Activated CD4-positive, alpha-beta T cell treated with anti-CD3 and anti-CD28 coated beads, Interleukin-2, amount 10 ng/mL, durations not matched to agents 7 days and 5 days (primary cell): ENCODE measurements at places on chromosomes 4 and X. TPM values are rescaled to one million over a fixed set of nuclear protein-coding genes. Genes with fewer than 3 reads are reported as not detected.

- no peak for DNase-seq
Observed at GRCh38 chr4:148064451-148064850, 332.6 kb downstream of the ARHGAP10 start.

DNA sequence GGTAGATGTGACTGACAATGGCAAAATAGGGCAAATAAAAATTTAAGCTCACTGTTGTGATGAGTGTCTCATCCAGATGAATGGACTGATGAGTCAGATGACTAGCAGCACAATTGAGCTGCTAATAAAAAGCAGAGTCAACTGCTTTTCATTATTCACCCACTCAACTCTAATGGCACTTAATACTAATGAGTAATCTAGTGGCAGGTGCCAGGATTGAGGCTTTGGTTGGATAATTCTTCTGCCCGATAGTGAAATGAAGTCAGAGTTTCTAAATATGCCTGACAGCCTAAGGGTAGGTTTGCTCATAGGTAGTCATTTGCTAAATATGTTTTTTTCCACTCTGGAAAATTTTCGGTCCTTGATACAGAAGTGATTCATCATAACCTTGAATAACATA is 10.4 kb downstream of the OGT start:
- no peak for DNase-seq

DNA sequence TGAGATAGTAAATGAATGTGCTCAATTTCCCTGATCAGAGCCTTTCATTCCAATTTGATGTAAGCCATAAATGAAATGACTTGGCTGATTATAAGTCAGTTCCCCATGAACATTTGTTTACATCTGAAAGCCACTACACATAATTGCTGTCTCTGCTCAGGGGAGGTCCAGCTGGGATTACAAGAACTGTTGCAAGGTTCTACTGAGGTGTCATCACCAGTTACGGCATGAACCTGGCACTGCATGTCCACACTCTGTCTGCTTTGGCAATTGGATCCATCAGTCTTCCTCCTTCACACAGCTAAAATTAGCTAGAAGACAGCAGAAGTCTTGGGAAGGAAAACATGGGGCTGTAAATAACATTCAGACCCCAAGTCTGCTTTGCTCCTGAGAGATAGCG is 12.8 kb upstream of the MBNL3 start:
- no peak for DNase-seq

DNA sequence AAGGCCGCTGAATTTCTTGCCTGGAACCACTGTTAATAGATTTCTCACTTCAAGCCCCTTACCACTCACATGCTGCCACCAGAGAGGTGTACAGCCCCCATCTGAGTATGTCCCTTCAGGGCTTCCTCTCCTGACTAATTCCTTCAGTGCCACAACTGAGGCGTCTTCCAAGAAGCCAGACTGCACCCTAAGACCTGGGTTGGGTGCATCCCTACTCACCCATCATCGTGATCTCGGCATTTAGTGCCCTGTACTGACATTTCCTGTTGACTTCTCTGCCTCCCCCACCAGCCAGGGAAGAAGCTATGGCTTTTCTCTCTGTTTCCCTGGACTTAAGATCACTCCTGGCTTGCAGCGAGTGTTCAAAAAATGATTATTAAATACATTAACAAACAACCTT is 40.4 kb upstream of the MAP3K15 start:
- no peak for DNase-seq

DNA sequence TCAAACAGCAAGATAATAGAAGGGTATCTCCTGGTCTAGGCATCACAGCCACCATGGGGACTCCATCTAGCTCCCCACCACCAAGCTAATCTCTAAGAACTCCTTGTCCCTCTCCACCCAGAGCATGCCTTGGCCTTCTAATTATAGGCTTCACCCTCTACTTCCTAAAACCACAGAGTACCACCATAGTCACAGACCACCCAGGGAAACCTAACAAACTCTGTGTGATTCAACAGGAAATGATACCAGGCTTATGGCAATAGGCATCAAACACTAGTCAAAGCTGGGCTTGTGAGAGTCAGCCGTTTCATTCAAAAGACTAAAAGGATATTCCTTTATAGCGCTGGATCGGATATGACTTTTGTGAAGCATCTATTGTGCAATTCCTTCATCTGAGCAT is 91.5 kb upstream of the NALF2 start:
- DNase-seq: no peak

- no peak for DNase-seq
Observed at GRCh38 chrX:22650691-22651090, 349.1 kb upstream of the DDX53 start.

DNA sequence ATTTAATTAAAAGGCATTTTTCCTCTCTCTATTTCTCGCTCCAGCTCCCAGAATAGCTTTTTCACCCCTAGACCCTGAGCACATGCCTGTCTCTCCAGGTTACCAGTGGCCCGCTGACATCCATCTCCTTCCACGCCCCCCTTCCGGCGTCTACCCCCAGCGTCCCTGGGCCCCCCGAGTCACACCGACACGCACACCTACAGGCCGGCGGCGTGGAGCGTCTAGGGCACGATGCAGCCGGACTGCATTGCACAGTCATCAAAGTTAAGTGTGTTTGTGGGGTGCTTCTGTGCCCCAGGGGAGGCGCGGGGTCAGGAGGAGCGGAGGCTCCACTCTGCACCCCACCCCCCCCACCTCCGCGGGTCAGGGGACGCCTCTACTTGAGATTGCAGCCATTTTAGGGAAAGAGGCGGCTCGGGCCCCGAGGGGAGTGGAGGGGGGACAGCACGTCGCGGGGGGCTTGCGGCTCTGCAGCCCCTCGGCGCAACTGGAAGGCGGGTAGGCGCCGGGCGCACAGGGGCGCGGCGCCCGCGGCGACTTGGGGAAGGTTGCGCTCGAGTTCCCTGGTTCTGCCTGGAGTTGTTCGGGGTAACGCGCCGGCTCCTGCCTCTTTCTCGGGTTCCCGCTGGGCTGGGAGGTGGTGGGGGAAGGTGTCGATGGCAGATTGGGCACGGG is 112.7 kb downstream of the DHX15 start:
- DNase-seq: no peak

DNA sequence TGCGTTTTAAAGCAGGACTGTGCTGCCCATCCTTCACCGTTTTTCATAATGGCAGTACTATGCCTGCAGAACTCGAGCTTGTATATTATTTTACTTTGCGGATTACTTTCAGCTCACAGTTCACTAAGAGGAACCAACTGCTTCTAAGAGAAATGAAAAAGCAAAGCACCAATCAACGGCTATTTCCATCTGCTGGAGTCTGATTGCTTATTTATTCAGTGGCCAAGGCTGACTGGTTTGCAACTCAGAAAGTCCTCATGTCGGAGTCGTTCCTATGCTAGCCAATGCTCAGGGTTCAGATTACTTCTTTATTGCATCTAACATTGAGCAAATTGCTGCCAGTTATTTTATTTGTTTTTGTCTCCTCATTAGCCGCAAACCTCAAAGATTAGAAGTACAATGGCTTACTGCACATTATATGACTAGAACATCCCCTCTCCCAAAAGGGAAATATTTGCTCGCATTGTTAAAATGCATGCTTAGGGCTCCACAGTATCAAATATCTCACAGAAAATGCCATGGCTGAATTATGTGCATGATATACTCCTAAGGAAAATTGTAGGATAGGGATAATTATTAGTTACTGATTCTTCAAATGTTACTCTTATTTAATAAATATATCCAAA is 1628.2 kb upstream of the ADGRL3 start:
- DNase-seq: no peak

DNA sequence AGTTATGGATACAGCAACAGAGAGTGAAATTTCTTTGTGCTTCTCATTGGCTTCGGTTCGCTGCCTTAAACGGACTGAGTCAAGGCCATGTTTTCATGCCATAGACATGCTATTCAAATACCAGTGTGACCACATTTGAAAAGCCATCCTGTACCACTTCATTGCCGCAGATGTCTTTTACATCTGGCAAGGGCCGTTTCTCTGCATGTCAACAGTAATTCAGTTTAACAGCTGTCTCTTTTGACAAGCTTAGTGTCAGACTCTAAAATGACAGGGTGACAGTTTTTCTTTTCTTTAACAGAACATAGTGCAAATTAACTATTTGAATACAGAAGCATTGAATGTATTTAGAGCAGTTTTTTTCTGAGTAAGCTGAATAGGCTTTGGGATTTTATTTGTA is 362.2 kb upstream of the POU3F4 start:
- no peak for DNase-seq

DNA sequence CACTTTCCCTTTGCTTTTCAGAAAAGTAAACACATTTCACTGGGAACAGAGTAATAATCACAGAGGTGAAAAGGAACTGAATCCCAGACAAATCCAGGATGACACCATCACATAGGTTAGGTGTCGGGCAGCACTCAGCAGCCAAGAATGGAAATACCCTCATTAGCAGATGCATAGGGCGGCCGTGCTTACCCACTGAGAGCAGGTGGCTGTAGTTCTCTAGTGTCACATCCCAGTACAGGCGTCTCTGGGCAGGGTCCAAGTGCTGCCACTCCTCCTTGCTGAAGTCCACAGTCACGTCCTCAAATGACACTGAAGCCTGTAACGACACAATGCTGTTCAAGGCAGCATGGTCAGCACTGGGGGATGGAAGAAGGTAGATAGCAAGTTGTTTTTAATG is 26.9 kb downstream of the ZNF41 start:
- DNase-seq: no peak

DNA sequence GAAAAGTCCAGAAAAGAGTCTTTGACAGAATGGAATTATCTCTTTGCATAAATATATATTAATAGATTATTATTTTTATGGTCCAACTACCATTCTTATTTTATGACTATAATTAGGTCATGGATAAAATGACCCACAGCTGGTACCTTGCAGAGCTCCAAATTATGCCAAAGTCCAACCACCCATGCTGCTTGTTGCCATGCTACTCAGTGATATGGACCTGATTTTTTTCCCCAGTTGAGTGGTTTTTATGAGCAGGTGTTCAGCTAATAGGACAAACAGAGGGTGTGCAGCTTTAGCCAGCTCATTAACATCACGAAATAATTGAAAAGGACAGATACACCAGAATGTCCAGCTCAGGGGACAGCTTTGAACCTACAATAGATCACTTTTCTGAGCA is 9.7 kb downstream of the HOPX start:
- DNase-seq: no peak

DNA sequence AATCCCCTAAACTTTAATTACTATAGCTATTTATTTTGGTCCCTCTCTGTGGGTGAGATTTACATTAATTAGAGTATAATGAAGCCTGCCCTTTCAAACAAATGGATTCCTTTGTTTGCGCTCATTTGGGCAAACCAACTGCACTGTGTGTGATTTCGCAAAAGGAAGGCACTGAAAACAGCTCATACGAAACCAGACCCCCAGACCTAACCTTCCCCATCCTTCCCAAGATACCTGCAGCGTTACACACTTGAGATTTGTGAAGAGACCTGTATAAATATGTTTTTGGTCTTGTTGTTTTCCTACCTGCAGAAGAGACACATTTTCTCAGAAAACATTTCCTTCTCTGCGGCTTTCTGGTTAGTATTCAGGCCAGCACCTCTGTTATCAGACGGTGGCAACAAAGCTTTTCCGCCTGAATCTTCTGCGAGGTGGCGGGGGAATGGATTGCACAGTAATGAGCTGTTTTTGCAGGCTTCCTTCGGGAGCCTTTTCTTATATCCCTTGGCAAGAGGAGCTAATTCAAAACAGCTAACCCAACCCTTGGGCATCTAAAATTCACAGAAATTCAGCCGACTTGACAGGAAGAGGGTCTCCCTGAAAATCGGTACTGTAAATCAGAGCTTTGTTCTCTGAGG is 47.6 kb downstream of the CBLL2 start:
- no peak for DNase-seq

DNA sequence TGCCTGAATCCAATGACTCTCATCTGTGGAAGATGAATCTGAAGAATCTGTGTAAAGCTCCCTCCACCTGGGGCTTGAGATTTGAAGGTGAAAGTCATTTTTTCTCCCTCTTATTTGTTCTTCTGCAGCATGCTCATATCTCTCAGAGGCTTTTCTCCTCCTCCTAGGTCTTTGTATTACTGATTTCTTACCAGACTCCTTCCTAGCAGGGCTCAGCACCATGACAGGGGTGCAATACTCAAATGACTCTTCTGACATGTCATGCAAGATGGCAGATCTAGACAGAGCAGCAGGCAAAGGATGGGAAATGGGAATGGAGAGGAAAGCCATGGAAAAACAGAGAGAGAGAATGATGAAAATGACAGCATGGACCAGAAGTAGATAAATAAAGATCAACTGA is 118.3 kb downstream of the TMA16 start:
- DNase-seq: no peak

DNA sequence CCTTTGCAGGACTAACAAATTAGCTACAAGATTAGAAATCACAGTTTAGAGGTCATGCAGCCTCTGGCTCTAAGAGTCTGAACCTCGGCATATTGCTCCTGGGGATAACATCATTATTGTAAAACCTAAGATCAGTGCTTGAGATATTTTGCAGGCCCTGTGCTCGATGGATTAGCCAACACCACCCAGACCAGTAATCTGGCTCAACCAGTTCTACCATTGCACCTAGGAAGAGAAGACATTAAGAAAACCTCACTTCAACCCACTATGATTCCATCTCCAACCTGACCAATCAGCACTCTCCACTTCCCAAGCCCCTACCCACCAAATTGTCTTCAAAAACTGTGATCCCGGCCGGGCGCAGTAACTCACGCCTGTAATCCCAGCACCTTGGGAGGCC is 43.6 kb downstream of the WFS1 start:
- no peak for DNase-seq

- no peak for DNase-seq
Observed at GRCh38 chr4:95219109-95219508, 329.7 kb downstream of the UNC5C start.

GRCh38 chr4:138999666-139000065 is 15.9 kb upstream of the NOCT start:
- no peak for DNase-seq

- DNase-seq: no peak
Observed at GRCh38 chr4:183860731-183861130, 44.4 kb upstream of the STOX2 start.

GRCh38 chr4:167452922-167453430 is 218.7 kb upstream of the SPOCK3 start:
- DNase-seq: no peak

- no peak for DNase-seq
Observed at GRCh38 chr4:168309781-168310180, 8.8 kb downstream of the DDX60 start.

DNA sequence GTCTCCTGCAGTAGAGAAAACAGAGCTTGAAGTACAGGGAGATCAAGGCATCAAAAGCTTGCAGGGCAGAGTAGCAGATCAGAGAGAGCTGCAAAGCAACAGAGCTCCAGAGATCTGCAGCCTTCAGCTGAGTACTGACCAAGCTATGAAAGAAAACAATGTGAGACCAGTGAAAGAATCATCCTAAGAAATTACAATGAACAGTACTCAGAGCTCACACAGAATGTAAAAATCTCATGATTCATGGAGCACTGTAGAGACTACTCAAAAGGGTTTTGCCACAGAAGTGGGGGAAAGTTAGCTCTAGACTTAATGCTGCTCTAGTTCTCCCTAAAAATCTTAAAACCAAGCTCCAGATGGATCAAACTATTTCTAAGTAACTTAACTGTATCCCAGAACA is 80.0 kb upstream of the MAB21L2 start:
- no peak for DNase-seq

DGAT2L6 gene
- not detected for total RNA-seq

GABRE gene
- total RNA-seq: not detected

TCEANC gene
- 6.9 TPM for total RNA-seq

BEND2 gene
- total RNA-seq: not detected

VGLL1 gene
- not detected for total RNA-seq

WNK3 gene
- 0.15 TPM for total RNA-seq

DCAF8L1 gene
- not detected for total RNA-seq

AMER1 gene
- 4.2 TPM for total RNA-seq

SPANXC gene
- total RNA-seq: not detected

CTSO gene
- 5.5 TPM for total RNA-seq

SULT1B1 gene
- total RNA-seq: 6.3 TPM

MAGEB2 gene
- total RNA-seq: not detected

SORCS2 gene
- not detected for total RNA-seq
